SW 1271 (cell line): ENCODE measurements at places on chromosomes 11 and 22.
A peak's percentile ranks its signal among the peaks of the same experiment; 100 is the strongest.

DNA sequence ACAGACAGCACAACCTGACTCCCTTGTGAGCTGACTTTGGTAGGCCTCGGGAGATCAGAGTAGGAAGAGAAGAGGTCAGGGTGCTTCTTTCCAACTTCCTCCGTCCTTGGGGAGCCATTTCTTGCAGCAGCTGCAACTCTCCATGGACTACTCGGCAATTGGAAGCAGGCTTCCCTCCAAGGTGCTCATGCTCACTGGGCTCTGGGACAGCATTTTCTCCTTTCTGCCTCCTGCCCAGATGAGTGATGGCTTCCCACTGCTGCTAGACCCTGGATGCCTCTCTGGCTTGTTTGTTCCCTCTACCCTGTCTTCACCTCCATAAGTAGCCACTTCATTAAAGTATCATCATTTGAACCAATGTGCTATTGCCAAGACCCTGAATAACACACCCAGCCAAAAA, 8.2 kb upstream of the PRSS23 start:
- no peak for DNase-seq

- DNase-seq: no peak
Observed at GRCh38 chr22:45710469-45710868, 38.8 kb downstream of the ATXN10 start.

DNA sequence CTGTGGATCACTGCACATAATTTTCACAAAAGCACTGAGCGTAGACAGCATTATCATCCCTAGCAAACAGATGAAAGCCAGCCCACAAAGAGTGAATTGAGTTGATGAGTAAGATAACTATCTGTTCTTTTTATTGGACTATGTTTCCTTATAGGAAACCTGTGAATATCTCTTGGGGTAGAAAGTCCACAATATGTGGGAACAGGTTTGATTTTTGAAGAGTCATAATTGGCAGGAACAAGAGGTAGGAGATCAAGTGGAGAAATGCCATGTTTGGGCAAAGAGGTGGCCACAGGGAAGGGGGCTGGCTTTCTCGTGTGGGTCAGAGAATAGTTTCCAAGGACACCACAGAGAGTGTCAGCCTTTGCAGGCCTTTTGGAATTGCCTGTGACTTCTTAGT, 23.9 kb downstream of the OR51E2 start:
- no peak for DNase-seq

DNA sequence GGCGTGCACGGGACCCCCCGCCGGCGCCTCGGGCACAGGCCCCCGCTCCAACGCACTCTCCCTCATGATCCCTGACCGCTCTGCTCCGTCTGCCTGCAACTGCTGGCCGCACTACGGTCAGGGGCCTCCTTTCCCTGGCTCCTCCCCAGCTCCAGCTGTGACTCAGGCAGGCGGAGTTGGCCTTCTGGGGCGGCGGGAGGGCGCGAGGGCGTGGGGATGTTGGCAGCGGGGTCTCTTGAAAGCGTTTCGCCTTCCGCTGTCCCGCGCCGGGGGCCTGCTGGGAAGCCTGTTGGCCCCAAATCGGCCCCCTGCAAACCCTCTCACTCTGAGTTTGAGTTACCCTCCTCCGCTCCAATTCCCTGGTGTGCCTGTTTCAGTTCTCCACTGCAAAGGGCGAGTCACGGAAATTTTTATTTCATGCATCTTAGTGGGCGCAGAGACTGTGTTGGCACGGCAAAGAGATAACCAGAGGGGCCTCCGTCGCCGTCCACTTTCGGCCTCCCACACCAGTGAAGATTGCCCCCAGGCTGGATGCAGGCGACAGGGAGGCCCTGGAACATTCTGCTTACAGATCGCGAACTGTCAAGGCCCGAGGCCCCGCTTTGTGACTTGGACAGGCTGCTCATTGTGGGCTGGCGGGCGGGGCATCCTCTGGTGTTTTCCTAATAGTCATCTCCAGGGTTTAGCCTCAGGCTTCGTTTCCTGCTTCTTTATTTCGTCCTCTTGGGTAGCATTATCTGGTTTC, at the start of gene CAVIN3:
CAVIN3 (minus strand) TSS at position 91 of the 745 bp plus-strand sequence; CDS start at position 66, 25 bp downstream.
- DNase-seq: peak; percentile 57

- DNase-seq: no peak
Observed at GRCh38 chr22:37610480-37611129, 2.0 kb downstream of the GGA1 start.

GRCh38 chr11:47004595-47005033, 68.1 kb downstream of the CSTPP1 start:
- DNase-seq: peak; percentile 24

- DNase-seq: no peak
Observed at GRCh38 chr11:64766881-64767280, 7.1 kb upstream of the PYGM start.

DNA sequence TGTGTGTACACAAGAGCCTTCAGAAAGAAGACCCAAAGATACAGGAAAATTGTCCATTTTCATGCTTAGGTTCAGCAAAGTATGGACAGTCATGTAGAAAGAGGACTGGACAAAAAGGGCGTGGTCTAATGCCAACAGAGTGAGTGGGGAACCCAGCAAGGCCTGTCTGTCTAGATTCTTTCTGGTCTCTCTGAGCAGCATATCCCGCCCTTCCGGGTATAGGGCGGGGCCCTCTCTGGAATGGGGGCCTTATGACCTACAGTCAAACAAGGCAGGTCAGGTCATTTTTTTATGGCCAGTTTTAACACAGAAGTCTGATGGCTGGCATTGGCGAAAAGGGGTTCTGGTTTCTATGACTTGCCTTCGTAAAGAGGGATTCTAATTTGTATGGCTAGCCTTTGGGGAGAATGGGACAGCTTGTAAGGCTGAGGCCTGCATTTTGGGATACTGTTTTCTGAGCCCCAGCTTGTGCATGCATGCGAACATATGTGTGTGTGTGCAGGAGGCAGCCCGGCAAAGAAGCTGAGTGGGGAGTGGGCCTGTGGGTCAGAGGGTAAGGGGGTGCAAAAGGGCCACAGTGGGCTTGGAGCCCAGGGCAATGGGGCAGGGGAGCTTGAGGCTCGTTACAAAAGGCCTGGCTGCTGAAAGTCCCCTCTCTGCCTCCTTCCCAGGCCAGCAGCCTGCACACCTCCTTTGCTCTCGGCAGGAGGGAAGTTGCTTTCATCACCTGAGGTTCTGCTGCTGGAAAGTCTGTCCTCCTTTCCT, 130.5 kb upstream of the B3GAT1 start:
- DNase-seq: no peak

DNA sequence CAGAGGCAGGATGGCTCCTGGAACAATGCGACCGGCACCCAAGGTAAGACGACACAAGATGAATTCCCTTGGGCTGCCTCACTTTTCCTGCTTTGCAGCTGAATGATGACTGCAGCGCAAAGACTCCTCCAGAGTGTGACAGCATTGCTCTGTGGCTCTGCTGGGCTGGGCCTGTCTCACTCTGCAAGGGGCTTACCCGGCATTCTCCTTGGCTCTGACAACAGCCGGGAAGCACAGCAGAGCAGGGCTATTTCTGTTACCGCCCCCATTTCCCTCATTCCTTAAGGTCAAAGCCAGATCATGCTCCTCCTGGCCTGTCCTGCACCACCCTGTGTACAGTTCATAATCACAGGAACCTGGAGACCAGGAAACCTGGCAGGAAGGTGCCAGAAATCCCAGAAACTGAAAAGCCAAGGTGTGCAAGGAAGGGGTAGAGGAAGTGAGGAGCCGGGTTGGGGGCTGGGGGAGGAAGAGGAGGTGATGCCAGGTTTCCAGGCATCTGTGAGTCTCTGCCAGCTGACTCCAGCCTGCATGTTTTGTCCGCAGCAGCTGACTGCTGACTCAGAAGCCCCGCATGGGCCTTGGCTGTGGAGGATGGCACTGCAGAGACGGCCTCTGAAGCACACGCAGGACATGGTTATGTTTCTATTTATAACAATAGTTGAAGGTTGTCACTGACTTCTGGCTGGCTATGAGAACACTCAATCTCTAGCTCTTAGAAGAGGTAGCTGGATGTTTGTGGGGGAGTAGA, 113.6 kb downstream of the MICAL3 start:
- no peak for DNase-seq

GRCh38 chr11:118633979-118634378, 26.6 kb downstream of the PHLDB1 start:
- DNase-seq: no peak
